Activated naive CD4-positive, alpha-beta T cell (primary cell): ENCODE measurements at places on chromosomes 13 and 19.

DNA sequence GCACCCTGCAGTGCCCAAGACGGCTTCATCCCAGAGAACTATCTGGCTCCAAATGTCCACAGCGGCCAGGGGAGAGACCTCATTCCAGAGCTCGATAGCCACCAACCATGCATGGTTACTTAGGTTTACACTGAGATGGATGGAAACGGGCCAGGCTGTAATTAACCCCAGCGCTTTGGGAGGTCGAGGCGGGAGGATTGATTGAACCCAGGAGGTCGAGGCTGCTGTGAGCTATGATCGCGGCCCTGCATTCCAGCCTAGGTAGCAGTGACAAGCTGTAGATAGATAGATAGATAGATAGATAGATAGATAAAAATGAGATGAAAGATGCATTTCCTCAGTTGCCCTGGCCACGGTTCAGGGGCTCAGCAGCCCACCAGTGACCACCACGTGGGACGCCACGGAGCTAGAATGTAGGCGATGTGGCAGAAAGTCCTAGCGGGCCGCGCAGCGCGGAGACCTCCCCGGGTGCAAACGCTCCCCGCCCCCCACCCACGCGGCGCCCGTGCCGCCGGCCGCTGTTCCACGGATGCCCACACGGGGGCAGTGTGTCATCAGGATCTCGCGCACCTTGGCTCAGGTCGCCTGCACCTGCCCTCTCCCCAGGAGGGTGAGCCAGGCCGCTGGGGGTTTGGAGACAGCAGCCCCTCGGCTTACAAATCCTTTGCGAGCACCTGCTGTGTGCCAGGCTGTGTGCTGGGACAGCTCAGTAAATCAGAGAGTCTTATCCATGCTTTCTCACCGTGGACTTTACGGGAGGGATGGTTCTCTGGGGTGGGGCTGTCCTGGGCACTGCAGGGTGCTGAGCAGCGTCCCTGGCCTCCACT, 13.5 kb upstream of the TLE5 start:
- peak; percentile 72 for DNase-seq

DNA sequence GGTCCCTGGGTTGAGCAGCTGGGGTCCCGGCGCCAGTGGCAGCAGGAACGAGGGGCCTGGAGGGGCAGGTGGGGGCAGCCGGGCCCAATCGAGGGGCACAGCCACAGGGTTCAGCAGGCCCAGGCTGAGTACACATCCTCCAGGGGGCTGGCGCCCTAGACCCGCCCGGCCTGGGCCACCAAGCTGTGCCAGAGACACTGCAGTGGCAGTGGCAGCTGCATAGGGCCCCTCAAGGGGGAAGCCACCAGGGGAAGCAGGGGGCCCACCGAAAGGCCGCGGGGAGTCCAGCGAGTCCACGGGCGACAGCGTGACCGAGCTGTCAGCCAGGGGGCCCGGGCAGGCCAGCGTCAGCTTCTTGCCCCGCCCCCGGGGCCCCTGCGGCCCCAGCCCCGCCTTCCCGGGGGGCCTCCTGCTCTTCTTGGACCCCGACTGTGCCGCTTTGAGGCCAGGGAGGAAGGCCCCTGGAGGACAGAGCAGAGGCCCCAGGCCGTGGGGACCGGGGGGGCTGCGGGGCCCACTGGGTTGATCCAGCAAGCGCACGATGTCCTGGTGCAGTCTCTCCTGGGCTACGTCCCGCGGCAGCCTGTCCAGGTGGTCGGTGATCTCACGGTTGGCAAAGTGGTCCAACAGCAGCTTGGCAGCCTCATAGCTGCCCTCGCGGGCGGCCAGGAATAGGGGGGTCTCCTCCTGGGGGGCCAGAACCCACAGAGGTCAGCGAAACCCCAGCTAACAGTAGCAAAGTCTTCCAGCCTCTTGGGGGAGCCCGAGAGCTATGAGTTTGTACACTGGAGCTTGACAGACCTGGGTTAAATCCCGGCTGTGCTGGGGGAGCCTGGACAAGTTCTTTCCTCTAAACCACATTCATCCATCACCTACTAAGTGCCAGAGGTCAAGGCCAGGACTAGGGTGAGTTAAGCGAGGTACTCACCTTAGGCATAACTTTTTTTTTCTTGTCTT, 39.5 kb downstream of the NOTCH3 start:
- no peak for DNase-seq

DNA sequence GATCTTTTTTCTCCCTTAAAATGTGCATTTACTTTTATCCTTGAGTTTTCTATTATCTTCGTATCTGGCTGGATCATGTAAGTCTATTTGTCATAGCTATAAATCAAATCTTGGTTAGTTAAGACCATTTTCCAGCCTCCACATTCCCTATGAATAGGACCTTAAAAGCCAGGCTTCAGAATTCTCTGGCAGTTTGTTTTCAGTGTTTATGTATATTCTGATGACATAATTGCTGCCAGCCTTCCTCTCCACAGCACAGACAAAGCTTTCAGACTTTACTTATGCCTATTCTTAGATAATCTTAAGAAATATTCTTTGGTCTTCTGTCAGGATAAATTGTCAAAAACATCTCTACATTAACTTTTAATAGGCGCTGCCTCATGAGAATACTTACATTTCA, 870.8 kb upstream of the SPRY2 start:
- DNase-seq = no peak

- no peak for DNase-seq
Observed at GRCh38 chr13:39580881-39581575, 22.0 kb downstream of the LHFPL6 start.

DNA sequence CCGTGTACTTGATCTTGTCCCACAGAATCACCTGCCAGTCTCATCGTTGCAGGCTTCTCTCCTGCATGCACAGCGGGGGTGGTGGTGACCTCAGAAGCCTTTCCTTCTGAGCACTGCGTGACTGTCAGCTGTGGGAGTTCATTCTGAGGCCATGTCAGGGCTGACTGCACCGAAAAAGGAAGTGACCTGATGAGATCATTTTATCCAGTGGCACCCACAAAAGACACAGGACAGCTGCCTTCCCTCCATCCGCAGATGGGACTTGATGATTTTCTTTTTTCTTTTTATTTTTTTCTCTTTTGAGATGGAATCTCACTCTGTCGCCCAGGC, 89.7 kb downstream of the RAB20 start:
- no peak for DNase-seq
